ENCODE measurements at places on chromosomes 1 and 21.

DNA sequence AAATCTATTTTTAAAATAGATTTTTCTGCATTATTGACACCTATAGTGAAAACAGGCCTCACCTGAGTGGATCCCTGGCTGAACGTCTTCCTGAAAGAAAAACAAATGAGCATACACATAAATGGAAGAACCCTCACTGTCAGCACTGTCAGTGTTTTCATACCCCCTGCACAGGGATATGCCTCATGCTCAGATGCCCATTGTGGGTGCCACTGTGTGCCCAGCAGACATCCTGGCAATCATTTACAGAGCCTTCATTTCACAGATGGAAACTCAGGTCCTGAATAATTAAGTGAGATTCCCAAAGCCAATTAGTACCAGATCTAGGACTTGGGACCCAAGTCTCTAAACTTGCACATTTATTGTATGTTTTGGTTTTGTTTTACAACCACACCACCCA lies 19.9 kb downstream of the FCRL1 start:
- DNase-seq: no peak

DNA sequence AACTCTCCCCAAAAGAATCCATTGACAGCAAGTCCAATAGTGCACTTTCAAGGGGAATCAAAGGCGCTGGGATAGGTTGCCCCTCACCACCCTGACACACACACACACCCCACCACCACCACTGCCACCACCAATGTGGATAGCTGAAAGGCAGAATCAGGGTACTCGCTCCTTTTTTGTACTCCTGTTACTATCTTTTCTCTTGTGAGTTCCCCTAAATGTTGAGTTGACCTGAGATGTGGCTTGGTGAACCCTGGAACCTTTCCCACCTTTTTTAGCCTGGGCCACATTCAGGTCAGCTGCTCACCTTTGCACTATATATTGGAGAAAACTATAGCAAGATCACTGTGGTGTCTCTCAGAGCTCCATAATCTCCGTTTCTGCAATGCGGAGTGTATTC lies 3.9 kb downstream of the S100A8 start:
- no peak for DNase-seq

- no peak for DNase-seq
These were observed 74.7 kb downstream of the LHX8 start for GRCh38 chr1:75208862-75209261.

DNA sequence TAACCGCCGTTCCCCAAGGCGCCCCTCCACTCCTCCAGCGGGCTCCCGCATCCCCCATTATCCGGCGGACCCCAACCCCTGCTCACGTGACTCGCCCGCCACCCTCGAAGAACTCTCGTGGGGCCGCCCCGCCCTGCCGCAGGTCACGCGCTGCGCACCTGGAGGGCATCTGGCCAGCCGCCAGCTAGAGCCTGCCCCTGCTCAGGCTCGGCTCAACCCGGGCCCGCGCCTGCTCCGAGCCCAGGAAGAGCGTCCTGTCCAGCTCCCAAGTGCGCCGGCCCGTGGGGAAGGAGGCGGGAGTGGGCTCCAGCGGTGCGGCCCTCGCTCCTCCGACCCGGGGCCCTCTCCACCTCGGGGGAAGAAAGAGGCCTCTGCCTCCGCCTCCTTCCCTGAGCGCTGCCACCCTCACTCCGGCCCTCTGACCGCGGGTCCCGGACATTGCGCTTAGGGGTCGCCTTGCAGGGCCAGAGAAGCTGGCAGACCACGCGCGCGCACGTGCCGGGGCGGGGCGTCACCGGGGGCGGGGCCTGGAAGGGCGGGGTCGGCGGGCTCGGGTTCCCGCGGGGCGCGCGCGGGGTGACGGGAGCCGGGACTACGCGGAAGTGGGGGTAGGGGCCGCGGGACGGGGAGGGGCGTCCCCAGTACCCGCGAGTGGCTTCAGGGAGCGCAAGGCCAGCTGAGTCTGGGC lies 28.4 kb downstream of the HMGN2 start:
- peak; percentile 87 for DNase-seq

DNA sequence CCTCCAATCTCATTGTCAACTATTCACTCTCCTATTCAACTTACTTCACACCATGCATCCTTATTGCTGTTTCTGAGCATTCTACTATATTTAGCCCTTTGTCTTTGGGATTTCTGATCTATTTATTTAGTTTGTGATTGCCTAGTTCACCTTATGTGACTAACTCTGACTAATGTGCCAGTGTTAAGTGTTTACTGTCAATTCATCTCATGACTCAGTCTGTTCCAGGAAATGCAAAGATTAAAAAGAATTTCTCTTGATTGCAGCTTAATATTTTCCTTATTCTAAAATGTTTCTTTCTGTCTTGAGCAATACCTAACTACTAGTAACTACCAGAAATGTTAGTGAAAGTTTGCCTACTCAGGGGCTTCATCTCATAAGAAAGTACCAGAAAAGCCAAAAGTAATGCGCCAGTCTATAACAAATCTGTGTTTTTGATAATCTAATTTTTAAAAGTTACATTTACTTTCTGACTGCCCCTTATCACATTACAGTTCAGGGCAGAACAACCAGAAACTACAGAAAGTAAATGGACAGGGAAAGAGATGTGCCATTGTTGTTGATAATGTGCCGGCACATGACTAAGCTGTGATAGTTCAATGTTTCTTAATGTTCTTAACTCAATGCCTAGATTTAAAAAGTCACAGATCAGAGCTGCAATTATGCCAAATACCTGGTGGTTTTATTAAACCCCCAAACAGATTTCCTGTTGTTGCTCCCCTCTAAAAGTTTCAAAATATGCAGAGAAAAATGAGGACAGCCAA lies 556.5 kb downstream of the PTBP2 start:
- no peak for DNase-seq

DNA sequence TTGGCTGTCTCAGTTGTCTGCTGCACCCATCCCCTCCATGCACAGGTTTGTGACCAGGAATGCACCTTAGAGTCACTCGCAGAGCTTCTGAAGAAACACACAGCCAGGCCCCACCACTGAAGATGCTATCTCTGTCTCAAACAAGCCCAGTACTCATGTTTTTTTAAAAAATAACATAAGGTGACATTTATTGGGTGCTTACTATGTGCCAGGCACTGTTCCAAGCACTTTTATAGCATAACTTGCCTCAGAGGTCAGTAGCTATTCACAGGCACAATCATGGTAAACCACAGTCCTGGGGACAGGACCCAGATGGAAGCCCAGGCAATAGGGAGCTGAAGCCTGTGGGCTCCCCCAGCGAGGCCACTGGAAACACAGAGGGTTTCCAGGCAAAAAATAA lies 8.8 kb upstream of the ATP13A2 start:
- DNase-seq: no peak

GRCh38 chr1:183831311-183831710 lies 26.4 kb downstream of the RGL1 start:
- no peak for DNase-seq

DNA sequence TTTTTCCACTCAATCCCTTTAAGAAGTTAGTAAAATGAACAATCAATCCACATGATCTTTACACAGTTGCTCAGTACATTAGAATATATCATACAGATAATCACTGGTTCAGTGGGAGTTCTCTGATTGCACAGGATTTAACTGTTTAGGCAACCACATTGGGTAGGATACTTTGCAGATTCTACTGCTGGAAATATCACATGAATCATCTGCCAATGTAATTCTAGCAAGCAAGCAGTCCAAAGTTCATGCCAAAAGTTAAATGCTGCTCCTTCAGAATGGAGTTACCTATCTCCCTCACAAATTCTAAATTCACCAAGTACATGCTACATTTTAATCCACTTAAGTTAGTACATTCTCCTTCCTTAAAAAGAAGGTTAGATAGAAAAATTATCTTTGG lies 52.4 kb downstream of the NEGR1 start:
- no peak for DNase-seq

GRCh38 chr1:54488779-54489626 lies 59.0 kb upstream of the ACOT11 start:
- peak; percentile 41 for DNase-seq

DNA sequence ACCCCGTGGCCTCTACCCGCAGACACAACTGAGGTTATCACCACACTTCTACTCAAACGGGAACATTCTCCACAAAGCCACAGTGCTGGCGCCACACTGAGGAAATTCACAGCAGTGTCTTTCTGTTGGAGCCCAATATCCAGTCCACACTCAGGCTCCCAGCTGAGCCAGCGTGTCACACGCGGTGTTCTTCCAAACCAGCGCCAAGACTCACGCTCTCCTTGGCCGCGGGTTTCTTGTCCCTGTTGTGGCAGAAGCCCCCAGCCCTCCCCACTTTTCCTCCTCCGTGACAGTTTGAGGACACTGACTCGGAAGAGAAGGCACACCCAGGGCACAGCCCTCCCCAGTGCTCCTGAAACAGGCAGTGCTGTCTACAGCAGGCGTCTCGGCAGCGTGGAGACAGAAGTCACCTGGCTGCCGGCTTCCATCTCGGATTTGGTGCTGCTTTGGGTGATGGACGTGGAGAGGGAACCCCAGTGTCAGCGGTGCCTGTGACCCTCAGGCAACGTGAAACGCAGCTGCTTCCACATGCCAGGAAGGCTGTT lies 35.4 kb upstream of the AGPAT3 start:
- no peak for DNase-seq

DNA sequence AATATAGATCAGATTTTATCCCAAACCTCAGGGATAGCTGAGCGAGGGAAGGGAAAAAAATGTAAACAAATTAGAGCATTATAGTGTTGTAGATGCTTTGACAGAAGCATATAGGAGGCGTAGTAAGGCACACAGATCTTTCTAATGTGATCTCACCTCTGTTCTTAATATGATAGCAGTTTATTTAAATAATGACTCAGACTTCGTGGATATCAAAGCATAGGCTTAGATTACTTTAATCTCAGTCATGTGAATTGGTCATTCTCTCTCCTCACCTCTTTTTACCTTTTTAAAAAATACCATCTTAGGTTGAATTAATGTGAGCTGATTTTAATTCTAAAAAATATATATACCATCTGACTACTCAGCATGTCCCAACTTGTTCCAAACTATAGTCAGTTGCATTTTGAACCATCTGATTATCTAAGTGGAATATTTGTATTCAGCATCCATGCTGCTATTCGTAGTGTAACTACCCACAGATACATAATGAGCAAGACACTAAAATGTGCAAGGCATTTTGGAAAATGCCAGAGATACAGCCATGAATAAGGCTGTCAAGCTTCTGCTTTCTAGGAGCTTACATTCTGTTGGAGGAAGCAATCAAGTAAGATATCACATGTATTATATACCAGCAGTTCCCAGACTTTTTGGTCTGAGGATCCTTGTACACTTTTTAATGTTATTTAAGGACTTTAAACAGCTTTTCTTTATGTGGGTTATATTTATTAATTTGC lies 76.7 kb downstream of the OSBPL9 start:
- DNase-seq: no peak
